ENCODE measurements at places on chromosomes 6 and 20.

GRCh38 chr6:37496951-37497885 lies 2.5 kb downstream of the CCDC167 start:
- no peak for DNase-seq

DNA sequence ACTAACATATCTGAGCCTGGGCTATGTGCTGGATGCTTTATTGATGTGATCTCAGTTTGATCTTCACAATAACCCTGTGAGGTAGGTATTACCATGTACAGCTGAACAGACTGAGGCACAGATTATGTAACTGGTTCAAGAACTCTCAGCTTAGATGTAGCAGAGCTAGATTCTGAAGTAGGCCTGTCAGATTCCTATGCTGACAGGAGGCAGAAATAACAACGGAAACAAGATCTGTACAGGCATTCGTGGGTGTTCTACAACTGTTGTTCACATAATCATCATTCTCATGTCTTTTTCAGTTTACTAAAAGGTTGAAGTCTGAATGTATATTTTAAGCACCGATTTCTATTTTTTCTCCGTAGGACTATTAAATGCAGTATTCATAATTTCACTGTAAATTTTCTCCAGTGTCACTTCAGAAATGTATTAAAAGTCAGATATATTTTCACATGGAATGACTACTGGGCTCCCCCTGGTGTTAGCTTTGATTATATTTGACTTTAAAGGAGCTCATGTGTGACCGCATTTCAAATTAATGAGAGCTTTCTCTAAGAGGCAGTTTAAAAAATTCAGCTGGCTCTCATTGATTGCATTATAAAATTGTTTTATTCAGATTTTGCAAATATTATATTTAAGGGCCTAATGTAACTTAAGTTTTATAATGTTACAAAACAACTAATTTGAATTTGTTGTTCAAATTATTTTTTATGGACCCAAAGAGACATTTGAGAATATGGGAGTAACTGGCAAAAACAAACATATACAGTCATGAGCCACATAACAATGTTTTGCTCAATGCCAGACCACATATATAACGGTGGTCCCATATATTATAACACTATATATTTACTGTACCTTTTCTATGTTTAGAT lies 36.4 kb upstream of the SLC17A4 start:
- DNase-seq: peak; percentile 42

- DNase-seq: no peak
Measured at GRCh38 chr6:169839029-169839481, 87.6 kb downstream of the ERMARD start.

DNA sequence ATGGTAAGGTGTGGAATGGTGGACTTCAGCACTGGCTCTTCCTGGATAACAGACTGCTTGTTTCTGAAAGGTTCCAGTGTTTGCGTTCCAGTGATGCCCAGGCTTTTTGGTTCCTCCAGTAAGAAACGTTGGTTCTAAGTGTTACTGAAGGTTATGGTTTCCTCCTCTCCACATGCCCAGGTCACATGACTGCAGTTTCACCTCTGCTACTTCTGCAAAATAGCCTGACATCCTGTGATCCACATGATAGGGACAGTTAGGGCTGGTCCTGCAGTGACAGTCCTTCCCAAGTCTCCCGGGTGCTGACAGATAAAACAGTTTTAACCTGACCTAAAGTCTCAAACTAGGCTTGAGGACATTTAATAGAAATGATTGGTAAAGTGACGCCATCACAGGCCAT lies 132.2 kb upstream of the CST7 start:
- DNase-seq: no peak

GRCh38 chr6:113104541-113104940 lies 752.6 kb upstream of the MARCKS start:
- no peak for DNase-seq

DNA sequence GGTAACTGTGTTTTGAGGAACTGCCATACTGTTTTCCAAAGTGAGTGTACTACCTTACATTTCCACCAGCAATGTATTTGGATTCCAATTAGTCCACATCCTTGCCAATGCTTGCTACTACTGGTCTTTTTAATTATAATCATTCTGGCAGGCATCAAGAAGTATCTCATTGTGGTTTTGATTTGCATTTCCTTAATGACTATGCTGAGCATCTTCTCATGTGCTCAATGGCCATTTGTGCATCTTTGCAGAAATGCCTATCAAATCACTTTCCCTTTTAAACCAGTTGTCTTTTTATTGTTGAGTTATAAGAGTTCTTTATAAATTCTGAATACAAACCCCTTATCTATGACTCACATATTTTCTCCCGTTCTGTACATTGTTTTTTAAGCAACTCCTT lies 75.9 kb downstream of the ATG5 start:
- DNase-seq: no peak
